ENCODE measurements at places on chromosomes 4 and X.

DNA sequence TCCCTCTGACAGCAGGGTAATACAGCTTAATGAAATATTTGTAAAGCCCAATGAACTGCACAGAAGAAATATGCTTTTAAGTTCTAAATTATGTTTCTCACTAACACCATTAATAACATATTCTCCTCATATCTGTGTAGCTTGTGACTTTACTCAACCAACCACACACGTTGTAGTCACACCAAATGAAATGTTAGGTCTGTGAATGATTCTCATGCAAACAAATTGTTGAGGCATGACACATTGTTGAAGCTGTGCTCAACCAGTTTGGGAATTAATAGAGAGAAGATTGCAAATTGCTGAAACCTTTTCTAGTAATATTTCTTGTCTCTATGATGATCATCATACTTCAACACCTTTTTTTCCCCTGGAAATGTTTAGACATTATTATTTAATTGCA lies 645.9 kb downstream of the PCDH7 start:
- DNase-seq = no peak

DNA sequence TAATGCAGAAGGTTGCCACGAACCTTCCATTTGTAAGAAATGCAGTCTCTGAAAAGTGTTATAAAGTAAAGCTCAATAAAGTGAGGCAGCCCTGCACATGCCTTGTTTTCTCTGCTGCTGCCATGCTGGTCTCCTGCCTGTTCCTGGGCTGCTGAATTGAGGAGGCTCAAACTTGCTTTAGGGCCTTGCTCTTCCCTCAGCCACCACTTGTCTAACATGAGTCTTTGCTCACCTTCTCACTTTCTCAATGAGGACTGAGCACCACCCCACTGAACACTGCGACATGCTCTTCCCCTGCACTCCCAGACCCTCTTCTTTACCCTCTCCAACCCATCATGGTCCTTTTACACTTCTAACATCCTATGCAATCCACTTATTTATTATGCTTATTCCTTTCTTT lies 25.2 kb upstream of the MFAP3L start:
- peak; percentile 0 for DNase-seq

DNA sequence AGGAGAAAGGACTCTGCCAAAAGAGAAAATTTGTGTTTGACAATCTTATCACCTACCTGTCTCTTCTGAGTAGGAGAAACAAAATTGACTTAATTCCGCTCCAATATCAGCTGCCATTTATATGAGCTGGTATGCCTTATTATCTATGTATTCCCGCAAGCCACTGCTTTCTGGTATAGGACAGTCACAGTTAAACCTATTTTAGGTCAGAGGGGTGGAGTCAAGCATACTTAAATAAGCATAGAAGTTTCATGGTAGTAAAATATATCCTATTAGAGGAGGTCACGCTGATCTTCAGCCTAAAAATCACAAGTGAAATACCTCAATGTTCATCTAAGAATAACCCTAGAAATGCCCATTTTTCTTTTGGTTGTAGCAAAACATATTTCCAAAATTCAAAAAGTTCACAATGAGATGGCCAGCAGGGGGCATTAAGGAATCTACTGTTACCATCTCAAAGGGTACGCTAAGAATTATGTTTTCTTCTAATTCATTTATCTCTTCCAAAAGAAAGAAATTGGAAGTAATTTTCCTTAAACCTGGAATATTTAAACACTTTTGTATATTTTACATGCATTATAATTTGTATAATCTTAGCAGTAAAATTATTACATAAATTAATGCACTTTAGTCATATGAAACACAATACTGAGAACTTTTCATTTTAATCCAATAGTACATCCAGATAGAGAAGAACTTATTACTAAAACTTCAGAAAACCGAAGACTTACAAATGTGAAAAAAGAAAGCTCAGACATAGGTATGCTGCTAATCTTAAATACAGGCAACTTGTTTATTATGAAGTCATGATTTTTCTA lies 10.5 kb downstream of the PPAT start:
- peak; percentile 33 for DNase-seq

DNA sequence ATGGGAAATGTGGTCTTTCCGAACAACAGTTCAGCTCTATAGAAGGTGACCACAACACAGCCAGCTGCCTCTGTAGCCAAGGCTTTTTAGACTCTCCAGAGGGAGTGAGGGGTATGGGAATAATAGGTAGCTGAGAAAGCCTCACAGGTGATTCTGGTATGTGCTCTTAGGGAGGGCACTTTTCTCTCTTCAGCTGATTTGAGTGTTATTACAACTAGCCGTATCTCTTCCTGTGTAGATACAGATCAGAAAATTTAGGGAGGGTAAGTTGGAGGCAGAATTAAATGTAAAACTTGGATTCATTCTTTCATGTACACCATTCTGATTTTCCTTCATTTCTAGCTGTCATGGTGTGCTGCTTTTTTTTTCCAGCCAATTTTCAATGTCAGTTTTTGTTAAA lies 154.9 kb downstream of the BMPR1B start:
- no peak for DNase-seq

GRCh38 chr4:102454268-102454667 lies 46.9 kb upstream of the NFKB1 start:
- DNase-seq = no peak

- peak; percentile 13 for DNase-seq
These were observed 538 bp downstream of the SCML2 start for GRCh38 chrX:18353931-18354368.

- no peak for DNase-seq
These were observed 17.6 kb upstream of the DMP1 start for GRCh38 chr4:87632469-87632868.
